Stimulated activated CD8-positive, alpha-beta memory T cell treated with anti-CD3 and anti-CD28 coated beads, Interleukin-7, amount 100 ng/mL, for 24 hours (primary cell): ENCODE measurements at places on chromosomes 13 and 19.

DNA sequence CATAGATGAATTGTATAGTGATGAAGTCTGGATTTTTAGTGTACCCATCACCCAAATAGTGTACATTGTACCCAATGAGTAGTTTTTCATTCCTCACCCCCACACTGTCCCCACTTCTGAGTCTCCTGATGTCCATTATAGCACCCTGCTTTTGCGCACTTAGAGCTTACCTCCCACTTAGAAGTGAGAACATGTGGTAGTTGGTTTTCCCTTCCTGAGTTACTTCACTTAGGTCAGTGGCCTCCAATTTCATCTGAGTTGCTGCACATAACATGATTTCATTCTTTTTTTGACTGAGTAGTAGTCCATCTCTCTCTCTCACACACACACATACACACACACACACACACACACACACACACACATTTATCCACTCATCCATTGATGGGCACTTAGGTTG lies 43.2 kb upstream of the ALOX5AP start:
- no peak for DNase-seq

DNA sequence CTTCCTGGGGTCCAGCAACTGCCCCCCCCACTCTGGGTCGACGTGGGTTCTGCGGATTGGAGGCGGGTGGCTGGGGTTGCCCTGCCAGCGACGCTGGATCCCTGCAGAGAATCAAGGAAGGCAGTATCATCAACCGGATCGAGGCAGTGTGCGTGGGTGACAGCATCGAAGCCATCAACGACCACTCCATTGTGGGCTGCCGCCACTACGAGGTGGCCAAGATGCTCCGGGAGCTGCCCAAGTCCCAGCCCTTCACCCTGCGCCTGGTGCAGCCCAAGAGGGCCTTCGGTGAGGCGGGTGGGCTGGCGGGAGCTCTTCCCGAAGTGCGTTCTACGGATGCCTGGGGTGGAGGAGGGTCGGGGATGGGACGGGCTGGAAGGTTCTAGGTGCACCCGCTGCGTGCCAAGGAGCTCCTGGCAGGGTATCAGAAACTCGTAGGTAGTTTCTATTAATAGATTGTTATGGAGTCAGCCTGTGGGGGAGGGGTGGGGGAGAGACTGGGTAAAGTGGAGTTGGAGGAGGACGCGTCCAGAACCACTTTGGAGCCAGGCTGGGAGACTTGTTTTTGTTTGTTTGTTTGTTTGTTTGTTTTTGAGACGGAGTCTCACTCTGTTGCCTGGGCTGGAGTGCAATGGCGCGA lies 1.5 kb downstream of the GIPC3 start:
- no peak for DNase-seq

DNA sequence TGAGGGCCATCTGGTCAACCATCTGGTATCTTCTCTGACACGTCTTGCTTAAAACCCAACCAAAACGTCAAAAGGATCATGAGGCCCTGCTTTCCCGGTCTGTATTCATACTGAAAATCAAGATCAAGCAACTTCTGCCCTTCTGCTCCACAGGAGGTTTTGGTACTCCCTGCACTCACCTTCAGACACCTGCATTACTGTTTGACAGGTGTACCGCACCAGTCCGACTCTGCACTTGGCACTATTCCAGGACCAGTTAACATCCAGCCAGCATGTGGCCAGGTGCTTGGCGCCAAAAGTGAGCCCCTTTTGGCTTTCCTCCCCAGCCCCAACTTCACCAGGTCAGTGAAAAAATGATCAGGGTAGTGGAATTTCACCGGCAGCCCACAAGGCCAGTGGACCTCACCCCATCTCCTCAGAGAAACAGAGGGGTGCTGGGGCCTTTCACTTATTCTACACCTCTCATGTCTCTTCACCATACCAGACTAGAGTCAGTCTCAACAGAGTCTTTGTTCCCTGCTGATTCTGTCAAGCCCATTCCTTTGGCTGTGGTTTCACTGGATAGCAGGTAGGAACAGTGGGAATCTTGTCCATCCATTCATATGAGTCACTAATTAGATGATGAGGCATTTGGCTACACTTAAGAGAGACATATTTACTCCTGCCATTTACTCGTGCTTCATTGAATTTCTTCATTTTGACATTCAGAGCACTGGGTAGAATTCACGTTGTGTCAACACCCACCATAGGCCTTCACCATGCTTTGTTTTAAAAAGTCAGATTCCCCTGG lies 85.3 kb downstream of the ZNF726 start:
- DNase-seq, result no peak

GRCh38 chr19:55479451-55480230 lies 3.2 kb downstream of the ZNF628 start:
- no peak for DNase-seq

- no peak for DNase-seq
These were observed 1.5 kb downstream of the ONECUT3 start for GRCh38 chr19:1754636-1755466.

- DNase-seq, result no peak
These were observed 87.7 kb downstream of the SLITRK1 start for GRCh38 chr13:83794583-83794982.

DNA sequence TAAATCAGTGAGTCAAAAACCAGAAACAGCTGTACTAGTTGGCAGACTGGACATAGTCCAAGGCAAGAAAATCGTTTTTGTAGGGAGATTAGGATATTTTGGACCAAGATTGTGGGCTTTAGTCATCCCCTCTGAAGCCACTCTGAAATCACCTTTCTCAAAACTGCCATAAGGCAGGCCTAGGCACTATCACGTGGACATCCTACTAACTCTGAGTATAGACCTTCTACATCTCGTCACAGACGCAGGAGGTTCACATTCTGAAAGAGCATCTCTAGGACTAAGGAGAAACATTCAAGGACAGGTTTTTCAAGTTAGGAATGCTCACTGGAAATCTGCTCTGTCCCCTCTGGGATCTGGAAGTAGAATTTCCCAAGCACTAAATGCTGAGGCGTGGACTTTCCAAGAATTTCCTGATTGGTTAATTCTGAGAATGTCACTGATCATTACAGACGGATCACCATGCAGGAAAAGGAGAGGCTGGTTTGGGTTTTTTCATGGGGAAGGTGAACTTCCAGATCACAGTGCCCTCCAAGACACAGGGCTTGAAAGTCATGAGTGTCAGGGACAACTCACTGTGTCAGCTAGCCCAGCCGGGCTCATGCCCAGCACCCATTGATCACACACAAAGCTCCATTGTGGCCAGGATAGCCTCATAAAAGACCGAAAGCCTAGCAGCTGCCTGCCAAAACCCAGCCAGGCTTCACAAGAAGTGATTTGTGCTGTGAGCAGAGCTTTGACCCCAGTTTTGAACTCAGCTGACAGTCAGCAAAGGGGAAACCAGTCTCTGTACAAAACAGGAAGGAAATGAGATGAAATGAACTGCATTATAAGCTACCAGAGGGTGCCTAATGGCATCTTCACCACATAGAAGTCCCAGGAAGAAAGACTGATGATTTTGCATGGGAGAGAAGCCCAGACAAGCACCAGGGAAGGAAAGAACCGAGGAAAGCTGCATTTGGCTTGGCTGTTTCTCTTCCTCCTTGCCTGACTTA lies 2.7 kb upstream of the RUBCNL start:
- DNase-seq, result no peak

GRCh38 chr13:66462187-66462586 lies 767.9 kb downstream of the PCDH9 start:
- no peak for DNase-seq

DNA sequence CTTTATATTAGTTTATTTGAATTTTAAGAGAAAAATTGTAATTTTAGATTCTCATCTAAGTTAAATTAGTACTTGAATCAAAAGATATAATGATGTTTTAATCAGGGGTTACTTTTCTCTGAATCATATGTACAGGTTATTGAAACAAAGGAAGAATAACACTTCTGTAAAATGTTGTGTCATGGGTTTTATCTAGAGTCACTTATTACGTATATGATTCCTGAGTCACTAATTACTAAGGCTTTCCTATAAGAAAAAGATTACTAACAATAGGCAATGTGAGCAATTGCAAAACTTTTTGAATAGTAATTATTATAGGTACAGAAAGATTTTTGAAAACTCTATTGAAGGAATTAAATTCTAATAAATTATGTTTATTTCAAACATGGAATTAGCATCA lies 99.2 kb upstream of the KLF5 start:
- no peak for DNase-seq

DNA sequence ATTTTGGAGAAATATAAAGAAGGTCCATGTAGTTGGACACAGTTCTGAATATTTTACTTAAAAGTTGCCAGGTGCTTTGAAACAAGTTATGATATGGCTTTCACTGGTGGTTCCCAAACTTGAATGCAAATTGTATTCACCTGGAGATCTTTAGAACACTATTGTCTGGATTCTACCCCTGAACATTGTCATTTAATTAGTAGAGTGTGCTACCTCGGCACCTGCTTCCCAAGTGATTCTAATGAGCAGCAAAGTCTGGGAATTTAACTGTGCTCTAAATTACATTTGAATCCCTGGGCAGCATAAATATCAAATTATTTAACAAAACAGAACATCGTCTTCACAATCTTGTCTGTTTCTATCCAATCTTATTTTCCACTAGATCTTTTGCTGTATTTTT lies 2483.3 kb downstream of the PCDH9 start:
- no peak for DNase-seq

DNA sequence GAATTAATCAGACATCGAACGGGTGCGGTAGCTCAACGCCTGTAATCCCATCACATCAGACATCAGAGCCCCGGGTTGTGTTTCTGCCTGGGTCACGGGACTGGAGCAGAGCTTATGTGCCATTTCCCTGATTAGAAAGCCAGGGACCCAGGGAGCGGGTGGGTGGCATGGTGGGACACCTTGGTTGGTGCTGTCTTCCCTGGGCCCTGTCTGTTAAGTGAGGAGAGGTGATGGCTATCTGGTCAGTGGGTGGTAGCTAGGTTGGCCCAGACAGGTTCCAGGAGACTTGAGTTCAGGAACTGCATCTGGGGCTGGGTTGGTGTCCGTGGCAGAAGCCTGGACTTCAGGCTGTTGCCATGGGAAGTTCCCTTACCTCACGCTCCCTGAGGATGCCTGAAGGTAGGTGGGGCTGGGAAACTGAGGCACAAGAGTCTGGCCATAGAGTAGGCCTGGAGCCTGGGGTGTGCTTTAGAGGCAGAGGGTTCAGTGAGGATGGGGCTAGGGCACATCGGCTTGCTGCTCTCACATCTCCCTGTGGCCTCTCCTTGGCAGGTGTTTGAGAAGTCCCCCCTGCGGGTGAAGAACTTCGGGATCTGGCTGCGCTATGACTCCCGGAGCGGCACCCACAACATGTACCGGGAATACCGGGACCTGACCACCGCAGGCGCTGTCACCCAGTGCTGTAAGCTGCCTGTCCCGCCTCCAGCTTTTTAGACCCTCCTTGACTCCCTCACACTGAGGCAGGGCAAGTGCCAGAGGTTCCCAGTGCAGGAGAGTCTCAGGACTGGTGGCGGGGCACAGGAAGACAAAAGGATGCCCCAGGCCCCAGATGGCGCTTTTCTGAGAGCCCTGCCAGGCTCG lies 2.1 kb downstream of the RPL18A start:
- DNase-seq, result no peak

DNA sequence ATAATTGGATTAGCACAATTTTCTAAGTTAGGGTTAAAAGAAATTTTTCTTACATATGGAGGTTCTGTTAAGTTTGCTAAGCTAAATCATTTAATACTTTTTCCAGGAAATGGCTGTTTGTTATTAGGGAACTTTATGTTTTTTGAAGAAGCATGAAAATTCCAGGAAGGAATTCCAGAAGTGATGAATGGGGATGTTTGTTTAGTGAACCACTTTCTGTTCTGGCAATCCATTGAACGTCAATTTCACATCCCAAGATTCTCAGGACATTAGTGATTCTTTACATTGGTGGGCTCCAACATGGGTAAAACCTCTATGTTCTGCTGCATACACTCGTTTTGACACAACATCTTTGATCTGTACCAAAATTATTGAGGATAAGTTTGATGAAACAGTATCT lies 534.4 kb downstream of the IRS2 start:
- DNase-seq, result no peak

DNA sequence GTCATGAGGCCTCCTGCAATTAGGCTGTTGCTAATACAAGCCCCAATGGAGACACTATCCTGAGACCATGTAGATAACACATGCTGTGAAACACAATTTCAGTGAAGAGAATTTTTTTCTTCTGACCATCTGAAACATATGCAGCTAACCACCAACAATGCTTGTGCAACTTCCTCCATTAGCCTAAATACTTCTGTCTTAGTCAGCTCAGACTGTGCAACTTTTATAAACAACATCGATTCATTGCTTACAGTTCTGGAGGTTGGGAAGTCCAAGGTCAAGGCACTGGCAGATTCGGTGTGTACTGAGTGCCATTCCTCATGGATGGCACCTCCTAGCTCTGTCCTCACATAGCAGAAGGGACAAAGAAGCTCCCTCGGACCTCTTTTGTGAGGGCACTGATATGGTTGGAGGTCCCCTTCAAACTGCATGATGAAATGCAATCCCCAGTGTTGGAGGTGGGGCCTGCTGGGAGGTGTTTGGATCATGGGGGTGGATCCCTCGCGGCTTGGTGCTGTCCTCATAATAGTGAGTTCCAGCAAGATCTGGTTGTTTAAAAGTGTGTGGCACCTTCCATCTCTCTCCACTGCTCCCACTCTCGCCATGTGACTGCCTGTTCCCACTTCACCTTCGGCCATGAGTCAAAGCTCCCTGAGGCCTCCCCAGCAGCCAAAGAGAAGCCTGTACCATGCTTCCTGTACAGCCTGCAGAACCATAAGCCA lies 27.7 kb downstream of the STK24 start:
- DNase-seq, result no peak

GRCh38 chr19:7681340-7682174 lies 924 bp downstream of the TRAPPC5 start:
- peak; percentile 64 for DNase-seq

DNA sequence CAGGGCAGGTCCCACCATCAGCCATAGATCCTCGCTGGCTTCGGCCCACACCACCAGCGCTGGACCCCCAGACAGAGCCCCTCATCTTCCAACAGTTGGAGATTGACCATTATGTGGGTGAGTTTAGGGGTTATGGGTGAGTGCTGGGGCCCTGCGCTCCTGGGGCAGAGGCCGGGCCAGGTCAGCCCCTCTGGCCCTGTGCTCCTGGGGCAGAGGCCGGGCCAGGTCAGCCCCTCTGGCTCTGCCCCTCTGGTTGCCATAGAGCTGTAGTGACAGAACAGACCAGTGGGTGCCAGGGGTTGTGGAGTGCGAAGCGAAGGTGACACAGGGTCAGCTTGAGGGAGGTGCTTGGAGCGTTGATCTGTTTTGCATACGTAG lies 15.2 kb downstream of the POLD1 start:
- DNase-seq, result no peak

DNA sequence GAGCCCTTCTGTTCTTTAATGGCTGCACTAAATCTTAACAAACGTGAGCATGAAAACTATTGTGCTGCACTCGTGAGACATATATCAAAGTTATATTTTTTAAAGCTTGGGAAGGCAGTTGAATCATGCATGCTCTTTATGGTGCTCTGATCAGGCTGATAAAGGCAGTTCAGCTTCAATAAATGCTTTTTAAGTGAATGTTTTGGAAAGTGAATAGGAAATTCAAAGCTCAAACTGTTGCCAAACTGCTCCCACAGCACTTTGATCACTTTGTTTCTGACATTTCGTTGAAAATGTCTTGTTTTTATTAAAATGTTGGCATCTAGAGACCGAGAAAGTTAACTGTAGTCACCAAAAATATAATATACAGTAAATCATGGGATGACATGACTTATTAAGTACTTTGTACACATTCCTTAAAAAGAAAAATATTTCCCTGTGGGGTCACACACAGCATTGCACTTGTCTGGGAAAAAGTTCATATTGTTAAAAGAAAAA lies 625.7 kb upstream of the PCDH9 start:
- DNase-seq, result no peak
